ENCODE measurements at places on chromosomes 13 and 19.

GRCh38 chr19:4495471-4495870 is 22.8 kb downstream of the PLIN4 start:
- DNase-seq = no peak

GRCh38 chr13:61258185-61258584 is 157.5 kb downstream of the PCDH20 start:
- DNase-seq = no peak

GRCh38 chr19:39406656-39407409 is at the start of gene ZFP36:
ZFP36 (plus strand) TSS chr19:39406847; CDS start chr19:39406905, 58 bp downstream.
- peak; percentile 86 for DNase-seq

- no peak for DNase-seq
Observed at GRCh38 chr13:48679941-48680680, 26.4 kb downstream of the CYSLTR2 start.

DNA sequence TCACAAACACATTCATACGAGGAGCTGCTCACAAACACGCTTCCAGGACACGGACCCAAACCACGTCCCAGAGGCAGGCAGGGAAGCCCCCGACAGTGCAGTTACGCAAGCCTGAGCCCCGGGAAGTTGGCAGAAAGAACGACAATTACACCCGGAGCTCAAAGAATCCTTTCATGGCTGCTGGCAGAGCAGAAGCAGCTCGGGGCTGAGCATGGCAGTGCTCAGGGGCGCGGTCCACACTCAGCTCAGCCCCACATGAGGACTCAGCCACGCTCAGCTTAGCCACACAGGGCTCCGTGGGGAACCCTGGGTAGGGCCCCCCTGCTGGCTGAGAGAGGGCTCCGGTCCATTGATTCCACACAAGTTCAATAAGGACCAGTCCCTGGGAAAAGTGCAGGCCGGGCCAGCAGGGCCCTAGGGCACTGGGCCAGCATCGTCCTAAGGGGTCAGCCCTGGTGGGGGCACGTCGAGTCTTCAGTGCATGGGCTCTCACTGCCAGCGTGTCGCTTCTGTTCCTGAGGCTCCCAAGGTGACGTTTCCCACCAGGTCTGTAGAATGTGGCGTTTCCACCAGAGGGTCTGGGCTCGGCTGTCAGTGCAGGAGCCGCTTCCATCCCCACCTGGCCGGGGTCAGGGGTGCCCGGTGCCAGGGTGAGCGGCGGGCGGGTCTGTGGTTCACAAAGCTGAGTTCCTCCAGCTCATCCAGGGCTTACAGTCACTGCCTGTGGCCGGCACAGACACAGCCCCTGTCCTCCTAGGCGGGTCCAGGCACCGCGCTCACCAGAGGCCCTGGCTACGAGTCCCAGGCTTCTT is 23.1 kb downstream of the GAS6 start:
- DNase-seq = no peak

- DNase-seq = no peak
Observed at GRCh38 chr13:95477187-95477586, 75.3 kb upstream of the CLDN10 start.

DNA sequence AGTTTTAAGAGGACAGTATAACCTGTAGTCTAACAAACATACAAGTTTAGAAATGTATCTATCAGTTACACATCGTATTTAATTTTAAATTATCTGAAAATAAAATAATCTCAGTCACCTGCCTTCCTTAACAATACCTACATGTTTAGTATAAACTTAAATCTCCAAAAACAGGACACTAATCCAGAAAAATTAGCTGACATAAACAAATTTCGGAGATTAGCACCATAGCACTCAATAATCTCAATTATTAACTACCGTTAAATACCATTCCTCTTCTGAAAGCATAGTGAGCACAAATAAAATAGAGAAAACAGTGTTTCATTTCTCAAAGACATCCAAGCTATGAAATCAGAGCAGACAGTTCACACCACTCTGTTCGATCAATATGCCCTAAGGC is 13.2 kb downstream of the MED4 start:
- no peak for DNase-seq

DNA sequence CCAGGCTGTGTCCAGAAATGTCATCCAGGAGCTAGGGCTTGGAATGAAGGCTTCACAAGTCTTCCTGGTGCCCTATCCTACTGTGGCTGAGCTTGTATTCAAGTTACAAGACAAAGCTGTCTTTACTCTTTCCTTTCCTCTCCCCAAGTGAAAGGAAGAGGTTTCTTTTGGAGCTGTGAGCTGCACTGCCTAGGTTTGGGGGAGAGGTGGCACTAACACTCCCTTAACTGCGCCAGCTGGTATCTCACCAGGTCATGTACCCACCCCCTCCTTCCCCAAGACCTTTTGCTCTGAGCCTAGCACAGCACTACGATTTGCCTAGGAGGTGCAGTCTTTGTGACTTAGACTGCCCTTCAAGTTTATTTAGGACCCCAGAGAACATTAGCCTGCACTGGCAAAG is 2053.6 kb upstream of the PRR20A start:
- no peak for DNase-seq

- no peak for DNase-seq
Observed at GRCh38 chr13:33710924-33711323, 107.0 kb upstream of the RFC3 start.

- peak; percentile 81 for DNase-seq
Observed at GRCh38 chr19:1243768-1244692, 2.5 kb downstream of the ATP5F1D start.

GRCh38 chr19:17749912-17750317 is 1.4 kb upstream of the FCHO1 start:
- DNase-seq = no peak

GRCh38 chr19:6754136-6754535 is 13.1 kb downstream of the SH2D3A start:
- DNase-seq = no peak

Data from EL (cell line).